ENCODE measurements at places on chromosomes 13 and 19. TPM values are rescaled to one million over a fixed set of nuclear protein-coding genes. Genes with fewer than 3 reads are reported as not detected.

GRCh38 chr19:5338656-5339197 lies 1.9 kb downstream of the PTPRS start:
- peaks cover 65% of the 10 kb centered on the region for H3K27me3 ChIP-seq
- DNase-seq: no peak
- H3K4me3 ChIP-seq: peak overlapping the region; percentile 43
- no peaks in the 10 kb centered on the region for H3K36me3 ChIP-seq
- peaks cover 12% of the 10 kb centered on the region for H3K4me1 ChIP-seq

- no peaks in the 10 kb centered on the region for H3K4me1 ChIP-seq
- no peak overlapping the region for H3K27ac ChIP-seq
- H3K36me3 ChIP-seq: no peaks in the 10 kb centered on the region
- DNase-seq: no peak
Observed at GRCh38 chr13:64397701-64398100, 2832.4 kb downstream of the PCDH9 start.

- H3K27me3 ChIP-seq: no peaks in the 10 kb centered on the region
- H3K4me1 ChIP-seq: peaks cover 30% of the 10 kb centered on the region
- H3K36me3 ChIP-seq: peaks cover 16% of the 10 kb centered on the region
- no peak overlapping the region for H3K4me3 ChIP-seq
Observed at GRCh38 chr19:29687244-29687896, 22.1 kb downstream of the PLEKHF1 start.

- H3K4me1 ChIP-seq: peaks cover 1% of the 10 kb centered on the region
- no peaks in the 10 kb centered on the region for H3K27me3 ChIP-seq
- no peak overlapping the region for H3K27ac ChIP-seq
- no peak overlapping the region for H3K4me3 ChIP-seq
Observed at GRCh38 chr19:4695224-4695731, 25.1 kb upstream of the MYDGF start.

DNA sequence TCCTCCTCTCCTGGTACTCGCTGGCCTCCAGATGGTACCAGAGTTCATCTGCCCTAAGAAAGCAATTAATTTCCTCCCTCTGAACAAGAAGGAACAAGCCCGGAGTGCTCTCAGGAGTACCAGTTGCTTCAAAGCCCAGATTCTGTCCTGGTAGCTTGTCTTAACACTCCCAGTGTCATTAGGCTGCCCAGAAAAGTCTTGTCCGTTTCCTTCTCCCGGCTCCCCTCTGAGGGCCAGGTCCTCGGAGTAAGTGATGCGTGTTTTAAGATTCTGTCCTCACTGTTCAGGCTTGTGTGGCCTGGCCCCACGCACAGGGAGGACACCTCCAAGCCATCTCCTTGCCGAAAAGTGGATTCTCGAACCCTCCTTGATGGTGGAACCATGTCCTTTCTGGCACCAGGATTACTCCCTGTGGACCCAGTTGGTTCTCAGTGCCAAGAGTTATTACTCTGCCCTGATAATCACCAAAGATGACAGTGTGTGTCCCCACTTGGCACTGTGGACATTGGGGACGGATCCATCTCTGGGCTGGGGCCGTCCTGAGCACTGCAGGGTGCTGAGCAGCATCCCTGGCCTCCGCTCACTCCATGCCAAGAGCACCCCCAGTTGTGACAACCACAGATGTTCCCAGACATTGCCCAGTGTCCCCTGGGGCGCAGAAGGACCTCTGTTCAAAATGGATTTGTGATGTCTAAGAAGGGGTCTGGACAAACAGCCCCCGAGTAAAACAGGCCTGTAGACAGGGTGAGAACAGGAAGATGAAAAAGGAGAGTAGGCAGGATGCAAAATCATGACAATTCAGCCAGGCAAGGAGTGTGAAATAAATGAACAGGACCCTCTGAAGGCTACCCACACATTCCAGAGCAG lies 52.4 kb downstream of the RFX2 start:
- H3K4me3 ChIP-seq: no peak overlapping the region
- H3K4me1 ChIP-seq: peaks cover 28% of the 10 kb centered on the region
- peaks cover 5% of the 10 kb centered on the region for H3K27me3 ChIP-seq
- no peak for DNase-seq

DNA sequence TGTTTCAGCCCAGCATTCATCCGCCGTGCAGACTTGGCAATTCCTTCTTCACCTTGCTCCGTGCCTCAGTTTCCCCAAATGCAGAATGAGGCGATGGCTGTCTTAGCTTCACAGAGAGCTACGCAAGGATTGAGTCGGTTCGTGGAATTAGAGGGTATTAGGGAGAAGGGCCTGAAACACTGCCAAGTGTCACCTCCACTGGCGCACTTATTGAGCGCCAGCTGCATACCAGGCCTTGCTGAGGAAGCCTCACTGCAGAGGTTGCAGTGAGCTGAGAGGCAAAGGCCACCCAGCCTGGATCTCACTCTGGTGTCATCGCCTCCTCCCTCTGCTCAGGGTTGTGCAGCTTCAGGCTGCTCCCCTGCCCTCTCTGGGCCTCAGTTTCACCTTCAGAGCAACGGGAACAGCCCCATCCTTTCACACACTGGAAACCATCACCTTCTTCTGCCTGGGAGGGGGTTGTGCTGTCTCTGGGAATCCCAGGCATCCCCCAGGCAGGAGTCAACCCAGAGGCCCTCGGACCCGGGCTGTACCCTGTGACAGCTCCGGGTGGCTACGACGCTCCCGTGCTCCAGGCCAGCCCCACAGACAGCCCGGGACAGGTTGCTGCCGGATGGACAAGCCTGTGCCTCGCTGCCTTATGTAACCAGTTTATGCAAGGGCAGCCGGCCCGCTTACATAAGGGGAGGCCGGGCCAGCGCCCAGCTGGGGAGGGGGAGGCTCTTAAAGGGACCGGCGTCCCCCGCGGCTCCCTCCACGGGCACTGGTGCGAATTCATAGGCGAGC lies 31.9 kb downstream of the NFIC start:
- no peak for DNase-seq
- no peak overlapping the region for H3K27ac ChIP-seq
- no peak overlapping the region for H3K4me3 ChIP-seq
- H3K4me1 ChIP-seq: no peaks in the 10 kb centered on the region
- H3K36me3 ChIP-seq: peaks cover 3% of the 10 kb centered on the region

GRCh38 chr19:49378512-49378911 lies 9.5 kb upstream of the KASH5 start:
- no peaks in the 10 kb centered on the region for H3K4me1 ChIP-seq
- H3K27me3 ChIP-seq: peaks cover 6% of the 10 kb centered on the region
- H3K27ac ChIP-seq: no peak overlapping the region
- H3K4me3 ChIP-seq: no peak overlapping the region
- no peaks in the 10 kb centered on the region for H3K36me3 ChIP-seq

- peak within 1 kb of the TSS; percentile 99 for H3K27ac ChIP-seq
- H3K4me1 ChIP-seq: peaks cover 15% of the 10 kb centered on the region
- DNase-seq: peak; percentile 90
- H3K27me3 ChIP-seq: no peaks in the 10 kb centered on the region
- H3K36me3 ChIP-seq: peaks cover 4% of the 10 kb centered on the region
Observed at GRCh38 chr19:892894-893689, at the start of the genes MED16 and RNU6-9. Gene MED16 (minus strand): TSS chr19:893187. CDS start chr19:891131, 2,056 bp downstream. Gene RNU6-9 (plus strand): TSS chr19:893484.

DNA sequence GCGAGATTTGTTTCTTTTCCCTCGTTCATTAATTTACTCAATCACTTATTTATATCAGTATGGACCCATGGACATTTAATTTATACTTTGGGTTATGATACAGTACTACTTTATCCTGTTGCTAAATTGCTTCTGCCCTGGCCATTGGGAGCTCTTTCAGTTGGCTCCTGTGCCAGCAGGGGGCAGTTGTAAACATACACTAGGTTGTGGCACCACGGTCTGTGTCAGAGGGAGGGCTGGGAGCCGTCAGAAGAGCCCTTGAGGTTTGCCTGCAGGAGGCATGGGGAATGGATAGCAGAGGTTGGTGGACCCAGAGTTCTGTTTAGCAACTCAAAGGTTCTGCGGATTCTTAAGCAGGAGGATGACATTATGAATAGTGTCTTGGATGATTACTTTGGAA lies 94.3 kb downstream of the ERCC5 start:
- no peaks in the 10 kb centered on the region for H3K4me1 ChIP-seq
- peaks cover 5% of the 10 kb centered on the region for H3K27me3 ChIP-seq
- no peak overlapping the region for H3K4me3 ChIP-seq
- DNase-seq: no peak
- H3K36me3 ChIP-seq: no peaks in the 10 kb centered on the region

- DNase-seq: no peak
- H3K36me3 ChIP-seq: no peaks in the 10 kb centered on the region
- H3K4me1 ChIP-seq: peaks cover 3% of the 10 kb centered on the region
- peaks cover 6% of the 10 kb centered on the region for H3K27me3 ChIP-seq
Observed at GRCh38 chr19:54949412-54949811, 2.1 kb upstream of the NLRP7 start.

- H3K27me3 ChIP-seq: no peaks in the 10 kb centered on the region
- peaks cover 26% of the 10 kb centered on the region for H3K4me1 ChIP-seq
- H3K27ac ChIP-seq: peak within 1 kb of the TSS; percentile 100
- DNase-seq: peak; percentile 99
- H3K4me3 ChIP-seq: peak within 1 kb of the TSS; percentile 98
Observed at GRCh38 chr19:6737284-6737872, at the start of gene GPR108. Gene GPR108 (minus strand): TSS chr19:6737580. CDS start chr19:6737576, 4 bp downstream.

DNA sequence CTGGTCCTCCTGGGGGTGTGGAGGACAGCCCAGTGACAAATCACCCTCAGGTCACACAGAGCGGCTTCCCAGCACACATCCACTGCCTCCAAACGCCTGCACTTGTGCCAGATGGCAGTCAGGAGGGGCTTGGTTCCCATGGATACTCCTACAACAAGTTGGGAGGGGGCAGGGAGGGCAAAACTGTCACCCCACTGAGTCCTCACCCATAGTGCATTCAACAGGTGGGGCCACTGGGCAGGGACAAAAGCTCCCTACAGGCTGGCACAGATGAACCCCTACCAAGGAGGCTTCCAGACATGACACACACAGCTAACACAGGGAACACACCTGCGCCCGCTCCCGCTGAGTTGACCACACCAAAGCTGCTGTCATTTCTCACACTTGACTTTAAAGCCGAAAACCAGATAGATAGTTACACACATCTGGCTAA lies 120.5 kb downstream of the STK24 start:
- H3K27ac ChIP-seq: no peak overlapping the region
- DNase-seq: no peak
- H3K4me1 ChIP-seq: peaks cover 3% of the 10 kb centered on the region
- no peak overlapping the region for H3K4me3 ChIP-seq
- peaks cover 17% of the 10 kb centered on the region for H3K36me3 ChIP-seq

DNA sequence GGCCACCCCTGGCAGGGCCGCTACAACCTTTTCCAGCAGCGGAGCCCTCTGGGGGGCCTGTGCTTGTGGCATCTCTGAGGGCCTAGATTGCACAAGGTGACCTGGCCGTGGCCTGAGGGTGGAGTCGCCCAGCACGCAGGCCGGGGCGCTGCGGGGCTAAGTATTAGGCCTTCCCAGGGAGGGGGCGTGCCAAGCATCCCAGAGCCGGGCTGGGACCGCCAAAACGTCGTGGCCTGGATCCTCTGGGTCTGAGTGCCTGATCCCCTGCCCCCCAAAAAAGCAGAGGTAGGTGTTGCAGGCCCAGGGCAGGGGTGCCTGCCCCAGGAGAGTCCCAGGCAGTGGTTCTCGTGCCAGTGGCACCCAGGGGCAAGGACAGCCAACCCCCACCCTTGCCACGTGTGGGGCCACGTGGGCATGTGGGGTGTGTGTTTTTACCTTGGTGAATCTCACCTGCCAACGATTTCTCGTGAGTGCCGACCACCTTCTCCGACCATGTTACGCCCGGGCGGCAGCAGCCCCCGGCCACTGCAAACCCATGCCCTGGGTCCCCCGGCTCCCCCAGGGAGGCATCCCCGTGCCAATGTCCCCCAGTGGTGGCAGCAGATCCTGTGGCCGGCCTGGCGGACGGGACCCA lies 12.6 kb upstream of the GNA15 start:
- no peaks in the 10 kb centered on the region for H3K36me3 ChIP-seq
- no peak overlapping the region for H3K27ac ChIP-seq
- no peak overlapping the region for H3K4me3 ChIP-seq
- H3K27me3 ChIP-seq: peaks cover 3% of the 10 kb centered on the region

DNA sequence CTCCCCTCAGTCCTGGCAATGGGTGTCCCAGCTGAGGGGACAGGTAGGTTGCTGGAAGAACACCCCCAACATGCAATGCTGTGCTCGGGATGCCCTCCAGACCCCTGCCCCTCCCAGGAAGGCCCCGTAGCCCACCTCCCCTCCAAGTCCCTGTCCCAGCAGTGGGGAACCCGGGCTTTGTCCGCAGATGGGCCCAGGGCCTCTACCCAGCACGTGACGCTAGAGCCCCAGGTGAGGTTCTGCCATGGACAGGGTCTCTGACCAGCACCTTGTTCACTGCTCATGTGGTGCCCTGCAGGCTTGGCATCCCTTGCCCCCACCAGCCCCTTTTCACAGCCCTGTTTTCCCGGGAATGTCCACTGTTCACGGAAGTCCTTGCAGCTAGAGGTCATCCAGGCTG lies 220.0 kb upstream of the SGCG start:
- no peaks in the 10 kb centered on the region for H3K4me1 ChIP-seq
- H3K36me3 ChIP-seq: no peaks in the 10 kb centered on the region

GRCh38 chr13:110950819-110951570 lies 36.1 kb upstream of the ANKRD10 start:
- H3K27ac ChIP-seq: no peak overlapping the region
- H3K4me3 ChIP-seq: no peak overlapping the region
- DNase-seq: no peak
- H3K27me3 ChIP-seq: no peaks in the 10 kb centered on the region
- H3K36me3 ChIP-seq: no peaks in the 10 kb centered on the region

- H3K4me1 ChIP-seq: no peaks in the 10 kb centered on the region
- no peak for DNase-seq
- no peaks in the 10 kb centered on the region for H3K27me3 ChIP-seq
- H3K4me3 ChIP-seq: no peak overlapping the region
Observed at GRCh38 chr13:111346101-111346680, 25.7 kb downstream of the TEX29 start.

- no peak overlapping the region for H3K27ac ChIP-seq
- no peaks in the 10 kb centered on the region for H3K27me3 ChIP-seq
- no peaks in the 10 kb centered on the region for H3K36me3 ChIP-seq
- no peaks in the 10 kb centered on the region for H3K4me1 ChIP-seq
- H3K4me3 ChIP-seq: no peak overlapping the region
- DNase-seq: no peak
Observed at GRCh38 chr19:38036707-38037611, 130.0 kb downstream of the SIPA1L3 start.

ZNF491 gene
- 3.6 TPM for total RNA-seq

PRR19 gene
- not detected for total RNA-seq

KCNC3 gene
- 1.4 TPM for total RNA-seq

LRRC63 gene
- total RNA-seq: 1.6 TPM

LGALS4 gene
- total RNA-seq: 4.0 TPM

ZNF415 gene
- total RNA-seq: 1.5 TPM
